ENCODE measurements at places on chromosomes 11 and 22.
A peak's percentile ranks its signal among the peaks of the same experiment; 100 is the strongest.

DNA sequence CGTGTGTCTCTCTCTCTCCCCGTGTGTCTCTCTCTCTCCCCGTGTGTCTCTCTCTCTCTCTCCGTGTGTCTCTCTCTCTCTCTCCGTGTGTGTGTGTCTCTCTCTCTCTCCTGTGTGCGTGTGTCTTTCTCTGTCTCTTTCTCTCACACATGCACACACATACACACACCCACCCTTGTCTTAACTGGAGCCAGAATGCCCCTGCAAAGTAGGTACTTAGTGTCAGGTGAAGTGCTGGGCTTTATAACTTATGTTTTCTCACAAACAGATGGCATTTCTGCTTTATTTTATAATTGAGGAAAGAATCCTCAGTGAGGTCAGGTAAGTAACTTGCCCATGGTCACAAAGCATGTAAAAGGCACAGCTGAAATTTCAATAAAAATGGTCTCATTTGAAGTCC lies 106.0 kb downstream of the CSNK2A3 start:
- DNase-seq: no peak

DNA sequence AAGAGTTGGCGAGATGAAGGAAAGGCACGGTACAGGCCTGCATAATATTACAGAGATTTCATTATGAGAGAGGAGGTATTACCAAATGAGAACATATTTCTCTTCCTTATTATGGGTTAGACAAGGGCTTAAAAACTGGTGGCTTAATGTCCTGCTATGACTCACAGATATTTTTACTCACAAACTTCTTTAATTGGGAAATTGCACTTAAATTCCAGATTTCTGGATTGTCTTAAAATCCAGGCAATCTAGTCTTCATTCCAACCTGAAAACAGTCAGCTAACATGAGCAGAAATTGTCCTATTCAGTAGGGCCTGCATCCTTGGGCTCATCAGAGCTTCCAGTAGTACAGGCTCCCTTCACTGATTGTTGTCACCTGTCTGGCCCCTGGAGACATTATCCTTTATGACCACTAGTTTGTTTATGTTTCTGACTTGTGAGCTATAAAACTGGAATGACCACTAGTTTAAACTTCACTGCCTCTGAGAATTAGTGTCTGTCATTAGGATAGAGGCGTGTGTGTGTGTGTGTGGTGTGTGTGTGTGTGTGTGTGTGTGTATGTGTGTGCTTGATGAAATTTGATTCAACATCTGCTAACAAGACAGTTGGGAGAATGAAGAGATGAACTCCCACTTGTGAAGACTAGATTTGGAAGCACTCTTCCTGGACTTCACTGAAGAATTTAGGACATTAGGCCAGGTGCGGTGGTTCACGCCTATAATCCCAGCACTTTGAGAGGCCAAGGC lies 25.1 kb downstream of the DBX1 start:
- DNase-seq: no peak

GRCh38 chr11:6142936-6143335 lies 27.2 kb downstream of the OR52B2 start:
- DNase-seq: no peak

DNA sequence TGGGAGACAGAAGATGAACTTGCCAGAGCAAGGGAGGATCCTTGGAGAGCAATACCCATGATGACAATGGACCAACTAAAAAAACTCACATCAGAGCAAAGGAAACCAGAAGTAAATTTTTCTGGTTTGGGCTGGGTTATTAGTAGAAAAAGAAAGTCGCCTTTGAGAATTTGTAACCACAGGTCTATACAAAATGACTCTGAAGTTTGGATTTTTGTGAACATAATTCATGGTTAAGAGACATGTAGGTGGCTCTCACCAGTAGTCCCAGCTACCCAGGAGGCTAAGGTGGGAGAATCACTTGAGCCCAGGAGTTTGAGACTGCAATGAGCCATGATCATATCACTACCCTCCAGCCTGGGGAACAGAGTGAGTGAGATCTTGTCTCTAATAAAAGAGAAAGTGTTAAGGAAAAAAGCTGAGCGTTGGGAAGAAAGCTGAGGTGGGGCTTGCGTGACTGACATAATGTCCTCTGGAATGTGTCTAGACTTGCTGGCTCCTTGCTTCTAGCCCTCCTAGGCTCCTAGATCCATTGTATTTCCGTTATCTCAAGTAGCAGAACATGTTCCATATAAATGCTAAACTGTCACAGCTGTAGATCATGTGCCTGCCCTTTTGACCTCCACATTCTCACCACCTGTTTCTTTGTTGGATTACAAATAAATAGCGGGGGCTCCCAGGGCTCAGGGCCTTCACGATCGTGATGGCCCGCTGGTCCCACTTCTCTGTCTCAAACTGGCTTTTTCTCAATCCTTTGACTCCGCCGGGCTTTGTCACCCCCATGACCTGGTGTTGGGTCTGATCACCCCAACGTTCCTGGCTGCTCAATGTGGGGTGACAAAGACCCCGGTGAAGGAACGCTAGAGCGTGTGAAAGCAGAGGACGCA lies 56.2 kb upstream of the SC5D start:
- DNase-seq: no peak

DNA sequence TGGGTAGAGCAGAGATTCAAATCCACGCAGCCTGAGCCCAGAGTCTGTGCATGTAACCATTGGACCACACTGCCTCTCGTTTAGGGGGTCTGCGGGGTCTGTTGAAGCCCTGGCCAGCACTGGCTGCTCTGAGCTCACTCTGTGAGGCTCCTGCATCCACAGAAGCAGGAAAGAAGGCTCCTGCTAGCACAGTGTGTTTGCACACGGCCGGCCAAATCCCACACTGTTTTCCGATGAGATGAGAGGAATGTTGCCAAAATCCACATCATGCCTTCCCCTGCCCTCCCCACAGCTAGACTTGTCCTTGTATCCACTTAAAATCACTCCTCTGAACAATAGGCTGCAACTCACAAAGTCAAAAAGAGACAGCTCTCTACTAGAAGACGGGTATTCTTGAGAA lies 10.6 kb upstream of the SLC22A12 start:
- no peak for DNase-seq

GRCh38 chr11:128868841-128869671 lies 2.0 kb upstream of the KCNJ1 start:
- DNase-seq: no peak

DNA sequence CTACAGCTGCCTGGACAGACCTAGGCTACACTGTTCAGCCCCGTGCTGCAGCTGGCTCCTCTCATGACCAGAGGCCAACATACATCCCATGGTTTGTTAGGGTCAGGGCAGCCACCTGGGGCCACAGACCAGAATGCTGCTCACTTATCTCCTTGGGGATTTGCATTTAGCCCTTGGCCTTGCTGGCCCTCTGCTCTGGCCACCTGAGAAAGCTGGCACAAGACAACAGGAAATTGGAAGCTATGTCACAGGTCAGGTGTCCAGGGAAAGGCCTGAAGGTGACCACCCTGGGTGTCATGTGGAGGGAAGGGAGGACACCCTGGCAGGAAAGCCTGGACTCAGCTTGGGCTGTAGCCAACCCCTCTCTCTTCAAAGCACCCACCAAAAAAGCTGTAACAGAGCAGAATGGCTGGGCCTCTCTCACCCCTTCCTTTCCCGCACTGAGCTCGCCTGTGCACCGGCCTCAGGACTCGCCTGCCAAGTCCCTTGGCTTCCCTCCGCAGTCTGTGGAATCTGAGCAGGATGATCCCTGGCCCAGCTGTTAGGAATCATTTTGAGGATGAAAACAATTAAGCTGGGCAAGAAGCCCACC lies 86.3 kb downstream of the SNX19 start:
- DNase-seq: peak; percentile 17

GRCh38 chr22:36486619-36487384 lies 5.4 kb upstream of the TXN2 start:
- no peak for DNase-seq

DNA sequence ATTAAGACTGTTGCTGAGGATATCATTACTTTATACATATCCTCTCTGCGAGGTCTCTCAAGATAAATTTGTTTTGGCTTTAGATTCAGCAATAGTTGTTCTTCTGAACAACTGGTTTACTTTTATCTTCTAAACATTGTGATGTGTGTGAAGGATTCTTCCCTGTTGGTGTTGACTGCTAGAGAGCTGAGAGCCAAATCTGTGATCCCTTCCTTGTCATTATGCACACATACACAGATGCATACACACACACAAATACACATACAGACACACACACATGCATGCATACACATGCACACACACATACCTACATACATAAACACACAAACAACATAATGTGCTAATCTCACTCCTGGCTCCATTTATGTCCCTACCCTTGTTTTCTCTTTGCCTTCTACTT lies 137.0 kb downstream of the SNX19 start:
- DNase-seq: no peak

GRCh38 chr11:92870196-92870832 lies 99.1 kb upstream of the MTNR1B start:
- no peak for DNase-seq

- no peak for DNase-seq
Observed at GRCh38 chr11:37280200-37280599, 682.2 kb upstream of the RAG2 start.

DNA sequence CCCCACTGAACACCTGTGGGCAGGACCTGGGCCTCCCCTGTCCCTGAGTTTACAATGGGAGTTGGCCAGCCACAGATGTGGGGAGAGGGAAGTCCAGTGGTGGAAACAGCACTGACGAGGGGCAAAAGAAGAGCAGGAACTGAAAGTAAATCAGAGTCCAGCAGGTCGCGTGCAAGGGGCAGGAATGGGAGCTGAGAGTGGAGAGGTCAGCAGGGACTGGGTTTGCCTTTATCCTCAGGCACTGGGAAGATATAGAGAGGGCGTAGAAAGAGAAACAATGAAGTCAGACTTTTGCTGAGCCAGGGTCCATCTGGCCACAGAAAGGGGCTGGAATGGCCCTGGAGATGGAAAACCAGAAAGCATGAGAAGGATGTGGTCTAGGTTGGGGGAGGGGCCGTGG lies 8.5 kb downstream of the P2RY6 start:
- no peak for DNase-seq

GRCh38 chr11:114607753-114608459 lies 12.3 kb upstream of the NXPE4 start:
- DNase-seq: no peak

- DNase-seq: no peak
Observed at GRCh38 chr22:46297151-46297812, 612 bp downstream of the GTSE1 start.

DNA sequence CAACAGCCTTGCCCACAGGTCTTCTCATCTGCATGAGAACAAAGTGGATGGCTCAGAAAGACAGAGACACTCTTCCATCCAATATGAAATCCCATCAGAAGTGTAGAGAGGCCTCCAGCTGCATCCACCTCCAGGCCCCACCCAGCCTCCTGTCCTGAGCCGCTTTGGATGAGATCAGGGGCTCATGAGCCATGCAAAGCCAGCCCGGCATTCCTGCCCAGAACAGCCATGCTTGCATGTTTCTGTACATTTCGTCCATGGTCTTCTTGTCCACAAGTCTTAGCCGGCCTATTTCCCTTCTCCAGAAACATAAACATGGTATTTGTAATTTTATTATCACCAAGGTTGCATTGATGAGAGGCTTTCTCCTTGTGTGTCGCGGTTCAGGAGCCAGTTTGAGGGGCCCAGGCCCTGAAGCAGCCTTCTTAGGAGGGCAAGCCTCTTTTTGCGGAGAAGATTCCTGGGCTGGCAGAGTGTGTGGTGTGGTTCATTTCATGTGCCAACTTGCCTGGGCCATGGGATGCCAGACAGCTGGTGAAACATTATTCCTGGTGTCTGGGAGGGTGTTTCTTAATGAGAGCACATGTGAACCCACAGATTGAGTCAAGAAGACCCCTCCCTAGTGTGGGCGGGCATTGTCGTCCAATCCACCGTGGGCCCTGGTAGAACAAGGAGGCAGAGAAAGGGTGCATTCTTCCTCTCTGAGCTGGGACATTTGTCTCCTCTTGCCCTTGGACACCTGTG lies 928.9 kb downstream of the TBC1D22A start:
- DNase-seq: no peak

DNA sequence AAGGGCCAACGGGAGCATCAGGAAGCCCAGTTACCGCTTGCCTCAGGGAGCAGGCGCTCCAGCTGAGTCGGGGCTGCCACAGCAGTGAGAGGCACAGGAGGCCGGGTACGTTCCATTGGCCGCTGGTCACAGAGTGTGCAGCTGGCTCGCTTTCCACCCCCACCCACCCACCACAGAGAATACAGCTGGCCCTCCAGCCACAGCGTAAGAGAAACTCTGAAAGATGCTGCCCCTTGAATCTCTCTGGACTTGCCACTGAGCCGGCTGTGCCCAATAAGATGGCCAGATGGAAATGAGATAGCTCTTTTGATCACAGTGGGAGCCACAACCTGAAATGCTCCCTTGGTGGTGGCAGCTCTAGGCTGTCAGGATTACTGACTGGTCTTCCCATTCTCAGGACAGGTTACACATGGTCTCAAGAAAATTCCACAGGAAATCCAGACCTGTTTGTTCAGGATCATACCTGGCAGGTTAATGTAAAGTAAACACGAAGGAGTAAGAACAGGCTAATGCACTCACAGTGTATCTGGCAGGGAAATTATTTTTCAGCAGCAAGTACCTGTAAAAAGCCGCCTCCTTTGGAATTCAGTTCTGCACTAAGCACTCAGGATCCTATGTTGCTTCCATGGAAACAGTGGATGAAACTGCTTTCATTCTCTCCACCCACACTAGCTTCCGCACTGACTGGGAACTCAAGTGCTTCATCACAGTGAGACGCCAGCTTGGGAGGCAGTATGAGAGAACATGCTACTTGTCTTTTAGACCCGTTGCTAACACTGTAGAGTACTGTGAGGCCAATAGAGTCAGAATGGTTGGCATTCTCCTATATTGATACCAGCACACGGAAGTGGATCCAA lies 16.5 kb downstream of the SIAE start:
- peak; percentile 65 for DNase-seq

DNA sequence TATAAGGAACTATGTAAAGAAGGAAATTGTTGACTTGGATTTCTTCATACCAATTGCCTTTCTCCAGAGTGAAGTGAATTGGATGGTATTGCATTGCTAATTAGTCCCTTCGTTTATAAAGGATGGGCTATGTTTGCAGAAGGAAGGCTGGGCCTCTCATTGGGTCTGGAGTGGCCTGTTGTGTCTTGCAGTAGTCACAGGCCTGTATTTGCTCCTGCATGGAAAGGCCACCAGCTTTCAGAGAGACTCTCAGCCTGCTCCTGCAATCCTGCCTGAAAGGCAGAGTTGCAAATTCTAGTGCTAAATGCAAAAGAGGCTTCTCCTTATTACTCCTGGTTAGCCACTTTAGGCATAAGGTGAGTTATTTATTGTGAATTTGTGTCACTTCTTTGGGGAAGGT lies 103.8 kb downstream of the EXT2 start:
- DNase-seq: no peak

- DNase-seq: no peak
Observed at GRCh38 chr11:18285841-18286240, 19.8 kb downstream of the SAA1 start.

GRCh38 chr22:38171927-38172831 lies 9.5 kb downstream of the PLA2G6 start:
- DNase-seq: no peak
